ENCODE measurements at places on chromosomes 13 and 19.

DNA sequence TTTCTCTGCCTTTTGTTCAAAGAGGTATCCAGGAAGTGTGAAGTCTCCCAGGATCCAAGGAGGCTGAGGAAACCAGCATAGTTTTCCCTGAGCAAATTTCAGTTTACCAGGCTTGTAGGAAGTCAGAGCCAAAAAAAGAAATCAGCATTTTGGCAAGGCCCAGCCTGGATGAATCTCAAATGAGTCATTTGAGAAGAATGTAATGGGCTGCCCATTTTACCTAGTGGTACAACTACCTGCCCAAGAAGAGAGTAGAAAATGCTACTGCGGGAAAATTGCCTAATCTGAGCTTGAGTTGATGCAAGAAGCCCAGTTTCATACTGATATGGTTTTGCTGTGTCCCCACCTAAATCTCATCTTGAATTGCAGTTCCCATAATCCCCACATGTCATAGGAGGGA, 284.1 kb upstream of the ZNF507 start:
- no peak for DNase-seq

DNA sequence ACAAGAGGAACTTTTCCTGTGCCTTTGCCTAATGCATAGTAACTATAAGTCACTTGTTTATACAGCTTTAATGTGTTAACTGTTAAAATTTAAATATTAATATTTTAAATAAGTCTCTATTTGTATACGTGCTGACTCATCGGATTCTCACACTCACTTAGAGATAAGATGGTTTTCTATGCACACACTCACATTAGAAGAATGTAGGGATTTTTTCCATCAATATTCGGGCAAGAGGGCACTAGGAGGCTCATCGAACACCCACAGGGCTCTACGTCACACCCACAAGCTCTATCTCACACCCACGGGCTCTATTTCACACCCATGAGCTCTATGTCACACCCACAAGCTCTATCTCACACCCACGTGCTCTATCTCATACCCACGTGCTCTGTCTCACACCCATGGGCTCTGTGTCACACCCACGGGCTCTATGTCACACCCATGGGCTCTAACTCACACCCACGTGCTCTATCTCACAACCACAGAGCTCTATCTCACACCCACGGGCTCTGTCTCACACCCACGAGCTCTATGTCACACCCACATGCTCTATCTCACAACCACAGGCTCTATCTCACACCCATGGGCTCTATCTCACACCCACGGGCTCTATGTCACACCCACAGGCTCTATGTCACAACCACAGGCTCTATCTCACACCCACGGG, 73.4 kb downstream of the COL4A2 start:
- no peak for DNase-seq

- no peak for DNase-seq
Observed at GRCh38 chr19:36081385-36081784, 26.7 kb downstream of the WDR62 start.

- no peak for DNase-seq
Observed at GRCh38 chr19:4064149-4064495, 2.6 kb downstream of the ZBTB7A start.

- no peak for DNase-seq
Observed at GRCh38 chr13:102038787-102039186, 363.1 kb downstream of the FGF14 start.

- DNase-seq: no peak
Observed at GRCh38 chr19:2210987-2211740, 25.0 kb downstream of the PLEKHJ1 start.

GRCh38 chr19:38433268-38433733, at the start of gene RYR1:
RYR1 (plus strand) TSS chr19:38433691; CDS start chr19:38433830, 139 bp downstream.
- DNase-seq: no peak

GRCh38 chr13:100314132-100314910, 225.4 kb downstream of the PCCA start:
- no peak for DNase-seq

- DNase-seq: no peak
Observed at GRCh38 chr13:103391936-103392335, 325.7 kb upstream of the SLC10A2 start.

DNA sequence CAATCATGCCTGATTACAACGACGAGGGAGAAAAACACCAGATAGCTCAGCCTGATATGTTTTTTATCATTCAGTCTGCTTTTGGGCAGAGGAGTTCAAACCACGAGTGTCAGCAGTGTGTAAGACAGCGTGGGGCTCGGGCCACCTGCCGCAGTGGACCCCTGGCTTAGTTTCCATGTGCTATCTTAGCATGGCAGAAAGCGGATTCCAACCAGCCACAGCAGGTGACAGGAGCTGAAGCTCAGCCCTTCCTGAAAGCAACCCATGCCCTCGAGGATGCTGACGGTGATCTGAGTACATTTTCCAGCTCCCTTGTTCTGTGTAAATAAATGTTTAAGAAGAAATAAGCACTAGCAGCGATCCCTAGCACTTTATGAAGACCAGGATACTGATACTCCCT, 32.2 kb upstream of the MBNL2 start:
- DNase-seq: no peak

DNA sequence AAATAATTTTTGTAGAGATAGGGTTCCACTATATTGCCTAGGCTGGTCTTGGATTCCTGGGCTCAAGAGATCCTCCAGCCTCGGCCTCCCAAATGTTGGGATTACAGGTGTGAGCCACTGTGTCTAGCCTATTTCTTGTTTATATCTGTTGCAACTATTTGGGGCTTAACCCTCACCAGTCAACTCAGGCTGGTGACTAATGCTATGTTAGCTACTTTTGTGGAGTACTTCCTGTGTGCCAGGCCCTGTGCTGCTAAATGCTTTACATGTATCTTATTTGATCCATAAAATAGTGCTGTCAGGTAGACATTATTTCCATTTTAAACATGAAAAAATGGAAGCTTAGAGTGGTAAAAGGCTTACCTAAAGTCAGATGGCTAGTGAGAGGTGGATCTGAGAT, 13.8 kb downstream of the CEACAM1 start:
- no peak for DNase-seq

DNA sequence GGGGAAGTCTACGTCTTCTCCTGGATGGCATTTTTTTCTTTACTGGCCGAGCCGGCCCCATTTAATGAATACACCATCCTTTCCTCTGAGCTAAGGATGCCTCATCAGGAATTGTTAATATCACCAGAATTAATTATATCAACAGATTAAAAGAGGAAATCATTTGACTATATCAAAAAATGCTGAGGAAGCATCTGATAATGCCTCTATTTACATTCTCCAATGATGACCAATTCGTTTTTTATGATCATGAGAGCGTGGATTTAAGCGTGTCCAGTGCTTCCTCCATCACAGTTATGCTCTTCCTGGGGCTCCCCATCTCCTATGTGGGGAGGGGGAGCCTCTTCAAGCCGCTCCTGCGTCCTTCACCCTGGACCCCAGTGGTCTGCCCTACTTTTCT, 58.7 kb downstream of the TUBGCP3 start:
- no peak for DNase-seq

DNA sequence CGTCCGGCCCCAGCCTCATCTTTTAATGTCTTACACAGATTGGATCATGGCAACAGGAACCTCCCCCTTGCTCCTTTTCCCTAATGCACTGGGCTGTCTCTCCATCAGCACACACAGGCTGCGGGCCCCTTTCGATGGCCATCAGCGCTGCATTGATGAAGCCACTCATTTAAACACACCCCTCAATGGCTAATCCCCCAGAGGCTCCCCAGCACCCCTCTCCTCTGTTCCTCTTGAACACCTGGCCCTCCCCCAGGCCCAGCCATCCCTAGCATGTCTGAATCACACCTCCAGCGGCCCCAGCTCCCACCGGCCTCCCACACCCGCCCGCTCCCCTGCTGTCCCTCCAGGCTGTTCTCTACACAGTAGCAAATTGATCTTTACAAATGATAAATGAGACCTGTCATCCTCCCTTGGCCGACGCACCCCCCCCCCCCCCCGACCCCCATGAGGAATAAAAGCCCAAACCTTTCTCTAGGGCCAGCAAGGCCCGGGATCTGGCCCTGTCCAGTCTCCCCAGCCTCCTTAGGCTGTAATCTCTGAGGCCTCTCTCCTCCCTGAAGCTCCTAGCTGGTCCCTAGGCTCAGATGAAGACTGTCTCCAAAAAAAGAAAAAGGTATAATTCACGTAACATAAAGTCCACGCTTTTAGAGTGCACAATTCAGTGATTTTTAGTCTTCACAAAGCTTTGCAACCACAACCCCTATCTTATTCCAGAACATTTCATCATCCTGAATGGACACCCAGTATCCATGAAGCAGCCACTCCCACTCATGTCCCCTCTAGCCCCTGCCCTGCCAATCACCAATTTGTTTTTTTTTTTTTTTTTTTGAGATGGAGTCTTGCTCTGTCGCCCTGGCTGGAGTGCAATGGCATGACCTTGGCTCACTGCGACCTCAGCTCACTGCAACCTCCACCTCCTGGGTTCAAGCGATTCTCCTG, 7.4 kb downstream of the RPL28 start:
- DNase-seq: no peak

GRCh38 chr19:13093407-13094105, 9.1 kb downstream of the LYL1 start:
- peak; percentile 74 for DNase-seq

DNA sequence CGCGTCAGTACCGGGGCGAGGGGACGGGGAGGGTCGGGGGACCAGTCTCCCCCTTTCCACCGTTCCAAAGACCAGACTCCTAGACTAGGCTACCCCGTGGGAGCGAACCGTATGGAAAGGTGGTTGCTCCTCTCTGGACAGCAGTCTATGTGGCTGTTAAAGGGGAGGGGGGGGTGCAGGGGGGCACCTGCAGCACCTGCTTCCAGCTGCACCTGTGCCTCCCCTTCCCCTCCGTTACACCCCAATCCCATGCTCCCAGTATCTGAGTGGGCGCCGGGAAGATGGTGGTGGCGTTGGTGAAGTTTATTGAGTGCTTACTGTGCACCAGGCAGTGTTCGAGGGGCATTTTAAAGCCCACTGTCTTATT, 557 bp downstream of the ZNF524 start:
- no peak for DNase-seq

DNA sequence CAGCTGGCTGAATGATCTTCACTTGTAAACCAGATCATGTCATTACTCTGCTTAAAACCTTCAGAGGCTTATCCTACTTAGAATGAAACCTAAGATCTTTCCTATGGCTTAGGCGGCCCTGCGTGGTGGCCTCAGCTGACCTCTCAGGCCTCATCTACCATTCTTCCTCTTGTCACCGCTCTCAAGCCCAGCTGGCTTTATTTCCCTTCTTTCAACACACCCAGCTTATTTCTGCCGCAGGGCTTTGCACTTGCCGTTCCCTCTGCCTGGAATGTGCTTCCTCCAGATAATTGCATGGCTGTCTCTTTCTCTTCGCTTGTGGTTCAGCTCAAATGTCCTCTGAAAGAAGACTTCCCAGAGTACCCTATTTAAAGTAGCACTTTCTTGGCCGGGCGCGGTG, 3.6 kb upstream of the ASF1B start:
- DNase-seq: no peak

DNA sequence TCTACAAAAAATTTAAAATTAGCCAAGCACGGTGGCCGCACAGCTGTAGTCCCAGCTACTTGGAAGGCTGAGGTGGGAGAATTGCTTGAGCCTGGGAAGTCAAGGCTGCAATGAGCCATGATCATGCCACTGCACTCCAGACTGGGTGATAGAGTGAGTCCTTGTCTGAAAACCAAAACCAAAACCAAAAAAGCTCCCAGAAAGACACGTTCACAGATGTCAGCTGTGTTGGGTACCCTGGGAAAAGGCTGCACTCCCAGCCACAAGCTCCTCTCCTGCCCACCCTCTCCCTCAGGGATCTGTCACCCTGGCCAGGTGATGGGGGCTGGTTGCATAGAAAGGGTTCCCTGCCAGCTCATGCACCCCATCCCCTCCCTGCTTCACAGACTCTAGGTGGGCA, 53.3 kb downstream of the RNF6 start:
- DNase-seq: no peak

- DNase-seq: no peak
Observed at GRCh38 chr13:40648040-40648439, 18.4 kb downstream of the FOXO1 start.

GRCh38 chr13:20159646-20160305, 1.1 kb downstream of the GJA3 start:
- peak; percentile 19 for DNase-seq

- DNase-seq: no peak
Observed at GRCh38 chr19:2627855-2628254, 74.6 kb downstream of the GNG7 start.

- no peak for DNase-seq
Observed at GRCh38 chr13:65677906-65678305, 1552.2 kb downstream of the PCDH9 start.

DNA sequence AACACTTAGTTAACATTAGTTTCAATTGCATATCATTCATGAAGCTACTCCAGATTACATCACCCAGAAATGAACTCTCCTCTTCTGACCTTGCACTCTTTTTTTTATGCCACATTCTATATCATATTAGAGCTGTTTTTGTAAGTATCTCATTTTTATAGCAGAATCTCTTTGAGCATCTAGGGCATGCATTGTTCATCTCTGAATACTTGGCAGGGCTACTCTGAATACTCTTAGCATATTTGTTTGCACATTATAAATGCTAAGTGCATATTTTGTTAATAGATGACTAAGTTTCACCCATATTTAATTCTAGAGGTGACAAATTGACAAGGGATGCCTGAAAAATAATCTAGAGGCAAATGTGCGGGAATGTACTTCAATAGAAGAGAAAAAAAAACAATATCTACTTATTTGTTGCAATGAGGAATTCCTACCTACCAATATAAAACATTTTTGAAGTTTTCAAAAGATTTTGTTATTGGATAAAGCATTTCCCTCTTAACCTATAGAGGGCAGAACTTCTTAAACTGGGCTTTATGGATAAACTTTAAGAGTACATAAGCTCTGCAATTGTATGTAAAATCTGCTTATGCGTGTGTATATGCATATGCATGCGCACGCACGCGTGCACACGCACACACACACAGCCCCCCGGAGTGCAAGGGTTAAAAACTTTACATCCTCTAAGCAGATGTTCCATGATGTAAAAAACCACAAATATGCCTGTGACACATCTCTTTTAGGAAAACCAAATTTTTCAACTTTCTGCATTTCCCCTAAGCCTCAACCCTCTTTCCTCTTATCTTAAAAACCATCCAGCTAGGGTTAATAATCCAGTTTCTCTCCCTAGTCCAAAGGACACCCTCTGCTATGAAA, 73.0 kb upstream of the OXGR1 start:
- DNase-seq: no peak

DNA sequence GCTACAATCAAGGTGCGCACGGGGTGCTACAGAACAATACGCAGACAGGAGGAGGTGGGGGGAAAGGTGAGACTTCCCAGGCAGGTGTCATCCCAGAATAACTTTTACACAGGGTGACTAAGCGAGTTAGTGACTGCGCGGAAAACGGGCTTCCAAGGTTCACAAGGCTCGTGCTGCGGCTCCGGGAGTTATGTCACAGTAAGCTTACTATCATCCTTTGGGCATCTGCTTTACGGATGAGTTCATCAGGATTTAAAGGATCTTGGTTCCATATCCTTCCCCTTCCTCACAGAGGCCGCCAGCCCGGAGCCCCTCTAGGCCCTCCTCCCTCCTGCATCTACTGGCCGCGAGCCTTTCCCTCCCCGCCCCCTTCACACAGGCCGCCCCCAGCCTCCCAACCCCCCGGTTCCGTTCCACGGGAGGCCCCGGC, 474 bp upstream of the IFT88 start:
- DNase-seq: no peak

Data from naive thymus-derived CD8-positive, alpha-beta T cell (primary cell).